ENCODE measurements at places on chromosomes 13 and 19.

DNA sequence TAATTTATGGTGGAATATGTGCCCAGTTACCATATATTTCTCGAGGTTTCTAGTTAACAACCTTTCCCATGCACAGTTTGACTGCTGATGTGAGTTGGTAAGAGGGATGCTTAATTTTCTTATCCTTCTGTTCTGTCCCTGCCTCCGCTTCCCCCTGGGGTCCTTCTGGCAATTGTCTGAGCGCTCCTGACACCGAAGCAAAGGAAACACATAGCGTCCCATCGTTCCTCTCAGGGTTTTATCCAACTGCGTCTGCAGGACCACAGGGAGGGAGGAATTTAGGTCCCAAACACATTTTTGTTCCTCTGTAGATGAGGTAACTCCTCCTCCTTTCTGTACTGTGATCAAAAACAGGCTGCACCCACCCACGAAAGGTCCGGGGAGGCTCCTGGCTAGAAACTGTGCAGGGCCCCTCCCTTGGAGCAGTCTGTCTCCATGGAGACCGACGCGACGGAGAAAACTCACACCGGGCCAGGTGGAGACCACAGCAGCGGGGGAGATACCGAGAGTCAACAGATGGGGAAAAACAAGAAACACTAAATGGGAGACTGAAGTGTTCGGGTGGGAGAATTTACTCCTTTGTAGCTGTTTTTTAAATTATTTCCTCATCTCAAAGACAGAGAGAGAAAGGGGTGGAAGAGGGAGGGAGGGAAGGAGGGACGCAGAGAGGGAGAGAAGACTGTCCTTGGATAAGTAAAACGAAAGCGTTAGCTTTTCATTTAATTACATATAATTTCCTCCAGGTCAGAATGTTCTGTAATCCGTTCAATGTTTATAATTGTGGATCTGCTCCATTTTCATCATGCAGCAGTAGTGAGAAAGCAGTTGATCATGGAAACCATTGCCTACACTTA, 191.8 kb upstream of the NBEA start:
- no peak for DNase-seq

DNA sequence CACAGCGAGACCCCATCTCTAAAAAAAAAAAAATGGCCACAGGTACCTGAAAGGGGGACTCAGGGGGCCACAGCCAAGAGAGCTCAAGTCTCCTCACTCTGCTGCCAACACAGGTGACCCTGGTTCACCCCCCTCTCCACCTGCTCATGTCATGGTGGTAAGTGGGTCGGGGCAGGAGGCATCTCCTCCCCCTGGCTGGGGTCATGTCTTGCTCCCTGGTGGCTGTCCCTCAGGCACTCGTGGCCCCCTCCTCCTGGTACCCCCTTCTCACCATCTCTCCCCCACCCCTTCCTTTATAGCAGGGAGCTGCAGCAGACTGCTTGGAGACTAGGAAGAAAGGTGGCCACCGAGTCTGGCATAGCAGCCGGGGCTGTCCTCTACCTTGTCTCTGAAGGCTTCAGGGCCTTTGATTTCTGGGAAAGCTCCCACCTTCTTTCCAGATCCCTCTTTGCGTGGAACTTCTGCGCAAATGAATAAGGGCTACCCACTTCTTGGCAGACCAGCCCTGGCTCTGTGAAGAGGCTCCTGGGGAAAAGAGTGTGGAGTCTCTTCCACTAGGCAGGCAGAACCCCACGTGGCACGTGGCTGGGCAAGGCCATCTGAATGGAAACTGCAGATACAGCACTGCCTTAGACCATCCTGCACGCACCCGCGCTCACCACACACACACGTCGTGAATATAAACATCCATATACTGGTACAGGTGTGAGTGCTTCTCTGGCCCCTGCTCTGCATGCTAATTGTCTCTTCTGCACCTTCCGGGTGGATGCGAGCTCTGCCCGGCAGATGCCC, 20.1 kb upstream of the MIER2 start:
- DNase-seq: no peak

GRCh38 chr13:92346046-92346445, 880.6 kb upstream of the GPC6 start:
- DNase-seq: no peak

DNA sequence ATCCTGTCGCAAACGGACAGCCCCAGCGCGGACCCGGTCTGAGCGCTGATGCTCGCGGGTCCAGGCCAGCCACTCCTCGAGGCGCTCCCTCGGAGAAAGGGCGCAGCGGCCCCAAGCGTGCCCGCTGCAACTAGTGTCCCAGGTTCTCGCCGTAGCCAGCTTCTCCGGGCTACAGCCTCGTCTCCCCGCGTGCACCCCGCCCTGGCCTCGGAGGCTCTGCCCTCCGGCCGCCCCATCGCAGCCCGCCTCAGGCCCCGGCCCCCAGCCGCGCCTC, 487 bp downstream of the FLT1 start:
- no peak for DNase-seq

- DNase-seq: no peak
Measured at GRCh38 chr13:31038834-31039552, 106.5 kb downstream of the TEX26 start.

- no peak for DNase-seq
Measured at GRCh38 chr19:30029721-30030510, 87.9 kb downstream of the URI1 start.

DNA sequence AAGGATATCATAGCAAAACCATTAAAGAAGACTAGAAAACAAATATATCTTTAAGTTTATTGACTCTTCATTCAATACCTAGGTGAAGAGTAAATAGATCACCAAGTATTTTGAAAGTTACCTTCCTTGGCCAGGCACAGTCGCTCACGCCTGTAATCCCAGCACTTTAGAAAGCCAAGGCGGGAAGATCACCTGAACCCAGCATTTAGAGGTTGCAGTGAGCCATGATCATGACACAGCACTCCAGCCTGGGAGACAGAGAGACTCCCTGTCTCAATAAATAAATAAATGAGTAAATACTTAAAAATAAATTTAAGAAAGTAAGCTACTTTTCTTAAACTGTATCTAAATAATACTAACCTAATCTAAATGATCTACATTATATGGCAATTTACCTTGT, 8.9 kb upstream of the WBP4 start:
- DNase-seq: no peak

DNA sequence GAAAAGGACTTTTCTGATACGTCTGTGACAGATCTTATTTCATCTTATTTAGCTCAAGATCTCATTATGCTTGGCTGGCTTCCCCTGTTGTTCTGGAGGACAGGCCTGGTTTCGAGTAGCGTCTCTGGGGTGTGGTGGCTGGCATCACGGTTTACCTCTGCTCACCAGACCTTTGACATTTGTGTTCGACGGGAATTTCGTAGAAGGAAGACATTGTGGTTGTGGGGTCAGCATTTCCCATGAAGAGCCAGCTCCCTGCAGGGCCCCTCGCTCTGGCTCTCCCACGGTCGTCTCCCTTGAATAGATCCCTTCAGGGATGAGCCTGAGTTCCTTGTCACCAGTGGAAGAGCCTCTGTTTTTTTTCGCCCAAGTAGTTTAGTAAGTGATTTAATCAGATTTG, 78.6 kb upstream of the TEX29 start:
- DNase-seq: no peak

DNA sequence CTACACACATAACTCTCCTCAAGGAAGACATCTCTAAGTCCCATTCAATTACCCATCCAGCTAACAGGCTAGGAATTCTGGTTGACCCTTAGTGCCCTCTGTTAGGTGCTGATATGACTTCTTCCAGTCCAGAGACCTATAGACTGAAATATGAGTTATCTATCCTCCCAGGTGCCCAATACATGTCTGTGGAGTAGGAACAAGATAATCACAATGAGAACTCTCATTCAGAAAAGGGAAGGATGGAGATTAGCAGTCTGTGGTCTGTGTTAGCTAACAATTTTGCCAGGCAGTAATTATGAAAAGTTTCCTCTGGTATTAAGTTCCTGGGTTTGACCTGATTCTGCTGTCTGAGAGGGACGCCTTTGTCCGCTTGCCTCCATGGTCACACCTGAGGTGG, 44.2 kb upstream of the SLAIN1 start:
- DNase-seq: no peak

DNA sequence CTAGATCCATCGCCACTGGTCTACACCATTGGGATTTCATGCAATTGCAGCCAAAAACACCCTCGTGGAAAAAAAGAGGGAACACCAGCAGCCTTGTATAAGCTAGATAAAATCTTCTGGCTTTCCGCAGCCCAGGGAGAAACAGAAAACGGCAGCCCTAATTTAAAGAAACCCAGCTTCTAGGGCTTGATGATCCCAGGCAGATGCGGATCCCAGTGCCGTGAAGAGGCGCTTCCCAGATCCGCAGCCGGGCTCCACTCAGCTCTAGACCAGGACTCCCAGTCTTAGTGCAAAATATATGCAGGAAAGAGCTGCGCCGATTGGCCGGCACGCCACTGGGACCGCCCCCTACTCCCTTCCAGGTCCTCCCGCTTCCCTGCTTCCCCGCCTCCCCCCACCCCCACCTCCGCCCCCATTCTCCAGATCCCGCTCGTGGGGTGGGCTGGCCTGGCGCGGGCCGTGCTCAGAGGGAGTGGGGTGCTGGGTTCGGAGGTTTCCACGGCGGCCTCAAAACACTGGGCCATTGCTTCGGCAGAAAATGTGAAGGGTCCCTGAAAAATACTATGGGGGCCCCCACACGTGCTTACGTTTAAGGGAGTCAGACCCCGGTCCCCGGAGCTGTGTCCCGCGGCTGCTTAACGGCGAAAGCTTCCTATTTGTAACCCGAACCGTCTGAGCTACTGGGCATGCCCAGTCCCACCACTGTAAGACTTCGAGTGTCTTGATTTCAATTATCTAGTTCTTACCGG, 63.1 kb downstream of the SERP2 start:
- DNase-seq: peak; percentile 30

GRCh38 chr19:46080561-46080960, 39.8 kb upstream of the IGFL4 start:
- no peak for DNase-seq

- DNase-seq: no peak
Measured at GRCh38 chr19:30968210-30968609, 381.0 kb downstream of the TSHZ3 start.

- no peak for DNase-seq
Measured at GRCh38 chr13:80235166-80235966, 105.6 kb downstream of the SPRY2 start.

GRCh38 chr19:4059891-4060620, 6.6 kb downstream of the ZBTB7A start:
- DNase-seq: no peak

- no peak for DNase-seq
Measured at GRCh38 chr13:28558567-28558966, 63.6 kb upstream of the FLT1 start.

DNA sequence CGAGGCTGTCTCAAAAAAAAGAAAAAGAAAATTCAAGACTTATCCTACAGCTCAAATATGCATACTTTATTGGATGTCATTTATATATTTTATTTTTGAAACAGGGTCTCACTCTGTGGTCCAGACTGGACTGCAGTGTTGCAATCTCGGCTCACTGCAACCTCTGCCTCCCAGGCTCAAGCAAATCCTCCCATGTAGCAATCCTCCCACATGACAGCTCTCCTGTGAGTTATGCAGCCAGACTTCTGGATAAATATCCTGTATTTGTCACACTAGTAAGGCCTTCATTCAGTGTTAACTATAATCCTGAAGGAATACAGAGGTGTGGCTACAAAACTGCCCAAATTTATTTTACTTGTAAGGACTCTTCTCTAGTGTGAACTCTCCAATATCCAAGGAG, 7.2 kb downstream of the ZNF552 start:
- no peak for DNase-seq

GRCh38 chr19:35328851-35329285, at the start of gene CD22:
TSS of gene CD22 (plus strand) at chr19:35329187. CDS start at chr19:35332041, 2,854 bp downstream.
- no peak for DNase-seq

- no peak for DNase-seq
Measured at GRCh38 chr13:113057084-113057483, 48.5 kb upstream of the F7 start.

DNA sequence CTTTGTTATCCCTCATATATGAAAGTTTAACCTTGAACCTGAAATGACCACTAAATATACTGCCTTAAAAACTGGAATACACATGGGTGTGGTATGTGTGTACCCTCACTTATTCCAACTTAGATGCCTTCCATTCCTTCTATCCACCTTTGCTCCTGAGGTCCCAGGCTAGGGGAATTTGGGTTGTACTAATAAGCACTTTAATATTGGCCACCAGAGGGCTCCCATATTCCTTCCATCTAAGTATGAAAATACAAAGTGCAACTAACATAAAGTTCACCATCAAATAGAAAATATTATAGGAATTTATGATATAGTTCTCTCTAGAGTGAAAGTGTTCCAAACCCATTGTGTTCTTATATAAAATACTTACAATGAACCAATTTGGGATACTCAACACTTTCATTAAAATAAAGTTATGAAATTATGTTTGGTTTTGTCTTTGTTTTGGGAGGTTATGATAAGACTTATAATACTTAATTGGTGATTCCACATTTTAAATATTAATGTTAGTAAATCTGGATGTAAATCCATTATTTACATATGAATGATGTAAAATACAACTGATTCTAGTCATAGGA, 62.3 kb downstream of the ITGBL1 start:
- peak; percentile 14 for DNase-seq

- no peak for DNase-seq
Measured at GRCh38 chr13:87887459-87888123, 216.4 kb downstream of the SLITRK5 start.

GRCh38 chr13:98488736-98489135, 88.2 kb downstream of the STK24 start:
- no peak for DNase-seq

DNA sequence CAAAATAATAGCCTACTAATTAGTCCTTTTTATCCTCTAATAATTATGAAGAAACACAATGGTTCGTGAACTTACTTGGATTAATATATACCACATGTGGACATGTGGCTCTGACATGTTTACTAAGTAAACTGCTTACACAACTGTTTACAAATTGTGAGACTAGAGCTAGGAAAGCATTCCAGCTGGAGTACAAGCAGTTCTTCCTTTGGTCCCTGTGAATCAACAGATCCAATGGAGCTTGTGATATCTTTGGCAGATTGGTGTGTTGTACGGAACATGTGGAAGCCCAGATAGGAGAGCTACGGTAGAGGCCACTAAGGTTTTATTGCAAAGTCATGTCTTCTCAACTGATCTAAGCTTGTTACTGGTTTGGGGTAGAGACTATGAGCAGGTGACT, 145.5 kb upstream of the SPRY2 start:
- no peak for DNase-seq

DNA sequence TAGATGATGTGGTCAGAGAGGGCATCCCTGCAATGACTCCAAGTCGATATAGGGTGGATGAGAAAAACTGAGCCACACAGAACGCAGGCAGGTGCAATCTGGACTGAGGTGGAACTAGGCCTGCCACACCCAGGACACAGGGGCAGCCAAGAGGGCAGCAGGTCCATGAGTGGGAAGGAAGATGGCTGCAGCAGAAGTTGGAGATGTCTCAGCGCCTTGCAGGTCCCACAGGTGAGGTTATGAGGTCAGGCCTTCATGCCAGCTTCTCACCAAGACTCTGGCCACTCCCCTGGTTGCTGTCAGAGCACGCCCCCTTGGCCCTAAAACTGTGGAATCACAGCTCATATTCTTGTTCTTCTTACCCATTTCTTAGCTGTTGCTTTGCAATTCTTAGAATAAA, 147.7 kb upstream of the VSTM2B start:
- no peak for DNase-seq

- no peak for DNase-seq
Measured at GRCh38 chr19:47113850-47114651, 475 bp upstream of the ZC3H4 start.

GRCh38 chr19:42794765-42795164, 29.3 kb upstream of the PSG8 start:
- no peak for DNase-seq

- no peak for DNase-seq
Measured at GRCh38 chr13:43484432-43485225, 302.1 kb downstream of the ENOX1 start.

GRCh38 chr13:70375718-70376117, 267.5 kb upstream of the KLHL1 start:
- no peak for DNase-seq

GRCh38 chr19:45947926-45948325, 25.7 kb downstream of the NOVA2 start:
- no peak for DNase-seq
